ENCODE measurements at places on chromosomes 5 and 9. TPM values are rescaled to one million over a fixed set of nuclear protein-coding genes. Genes with fewer than 3 reads are reported as not detected.

DNA sequence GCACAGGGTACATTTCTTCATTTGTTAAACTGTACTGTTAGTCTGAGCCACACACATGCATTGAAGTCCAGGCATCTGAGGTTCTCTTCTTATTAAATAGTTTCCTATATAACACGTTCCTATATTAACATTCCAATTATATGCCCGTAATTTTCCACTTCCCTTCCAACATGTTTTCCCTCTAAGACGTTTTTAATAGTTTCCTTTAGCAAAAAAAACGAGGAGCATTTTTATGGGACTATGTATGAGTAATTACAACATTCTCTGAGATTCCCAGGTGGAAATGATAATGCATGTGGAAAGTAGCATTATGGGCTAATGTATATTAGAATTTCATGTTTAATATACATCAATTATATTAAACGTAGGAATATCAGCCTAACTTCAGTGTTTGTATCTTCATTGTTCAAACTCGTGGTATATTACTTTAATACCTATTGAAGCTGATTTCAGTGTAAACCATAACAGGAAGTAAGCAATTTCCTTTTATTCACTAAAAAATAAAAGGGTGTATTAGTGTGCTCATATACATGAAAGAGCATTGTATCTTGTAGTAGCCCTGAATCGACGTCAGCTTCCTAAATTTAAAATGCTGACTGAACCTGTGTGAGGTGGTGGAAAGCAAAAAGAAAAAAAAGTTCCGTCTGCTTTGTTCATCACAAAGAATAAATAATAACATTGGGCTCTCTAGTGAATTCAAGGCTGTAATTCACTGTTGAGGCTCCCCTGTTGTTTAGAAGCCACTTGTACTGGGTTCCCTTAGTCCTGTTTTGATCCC, 11.3 kb downstream of the SMARCA2 start:
- no peak overlapping the region for H3K4me3 ChIP-seq
- no peaks in the 10 kb centered on the region for H3K27me3 ChIP-seq
- H3K4me1 ChIP-seq, result peaks cover 94% of the 10 kb centered on the region
- H3K27ac ChIP-seq, result peak overlapping the region; percentile 70

DNA sequence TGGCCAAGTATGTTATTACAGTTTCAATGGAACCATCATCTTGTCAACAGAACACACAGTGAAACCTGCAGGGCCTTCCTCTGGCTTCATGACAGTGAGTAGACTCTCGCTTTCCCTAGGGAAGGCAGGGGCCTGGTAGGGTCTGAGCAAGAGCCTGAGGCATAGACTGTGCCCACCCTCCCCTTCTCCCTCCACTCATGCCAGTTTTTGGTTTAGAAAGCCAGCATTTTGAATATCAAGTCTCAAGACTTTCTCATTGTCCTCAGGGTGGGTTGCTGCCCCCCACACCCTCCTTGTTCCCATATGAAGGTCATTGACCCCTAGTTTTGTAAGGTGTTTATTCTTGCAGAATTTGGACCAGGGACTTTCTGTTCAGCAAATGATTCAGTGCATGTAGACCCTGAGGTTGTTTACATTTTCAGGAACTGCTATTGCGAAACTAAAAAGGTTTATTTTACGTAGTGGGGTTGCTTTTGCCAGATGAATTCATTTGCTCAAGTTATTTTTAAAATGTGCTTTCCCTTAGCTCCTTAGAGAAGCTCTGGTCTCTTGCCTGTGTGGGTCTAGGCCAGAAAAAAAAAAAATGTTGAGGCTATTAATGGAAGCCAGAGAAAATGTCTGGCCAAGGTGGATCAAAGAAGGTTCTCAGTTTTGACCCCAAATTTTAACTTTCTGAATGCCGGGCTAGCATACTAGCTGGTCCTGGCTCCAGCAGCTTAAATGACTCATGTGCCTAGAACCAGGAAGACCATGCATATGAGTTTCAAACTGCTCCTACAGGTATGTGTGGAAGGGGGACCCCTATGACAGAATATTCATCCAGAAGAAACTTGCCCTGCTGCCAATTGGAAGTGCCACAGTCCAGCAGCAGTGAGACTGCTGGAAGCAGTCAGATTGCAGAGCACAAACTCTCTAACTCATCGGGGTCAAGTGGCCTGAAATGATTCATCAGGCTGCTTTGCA, 10.1 kb upstream of the MOB3B start:
- H3K36me3 ChIP-seq, result peaks cover 3% of the 10 kb centered on the region
- peaks cover 2% of the 10 kb centered on the region for H3K4me1 ChIP-seq
- no peaks in the 10 kb centered on the region for H3K27me3 ChIP-seq
- no peak for DNase-seq
- H3K4me3 ChIP-seq, result no peak overlapping the region
- H3K27ac ChIP-seq, result no peak overlapping the region

DNA sequence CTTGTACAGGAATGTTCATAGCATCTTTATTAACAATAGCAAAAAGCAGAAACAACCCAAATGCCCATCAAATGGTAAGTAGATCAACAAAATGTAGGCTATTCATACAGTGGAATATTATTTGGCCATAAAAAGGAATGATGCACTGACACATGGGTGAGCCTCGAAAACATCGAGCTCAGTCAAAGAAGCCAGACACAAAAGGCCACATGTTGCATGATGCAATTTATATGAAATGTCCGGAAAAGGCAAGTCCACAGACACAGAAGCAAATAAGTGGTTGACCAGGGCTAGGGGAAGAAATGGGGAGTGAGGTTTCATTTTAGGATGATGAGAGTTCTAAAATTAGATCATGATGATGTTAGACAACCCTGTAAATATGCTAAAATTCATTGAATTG, 16.5 kb upstream of the SLC2A8 start:
- H3K36me3 ChIP-seq, result no peaks in the 10 kb centered on the region
- peaks cover 69% of the 10 kb centered on the region for H3K27me3 ChIP-seq
- no peak overlapping the region for H3K27ac ChIP-seq
- H3K4me3 ChIP-seq, result no peak overlapping the region

DNA sequence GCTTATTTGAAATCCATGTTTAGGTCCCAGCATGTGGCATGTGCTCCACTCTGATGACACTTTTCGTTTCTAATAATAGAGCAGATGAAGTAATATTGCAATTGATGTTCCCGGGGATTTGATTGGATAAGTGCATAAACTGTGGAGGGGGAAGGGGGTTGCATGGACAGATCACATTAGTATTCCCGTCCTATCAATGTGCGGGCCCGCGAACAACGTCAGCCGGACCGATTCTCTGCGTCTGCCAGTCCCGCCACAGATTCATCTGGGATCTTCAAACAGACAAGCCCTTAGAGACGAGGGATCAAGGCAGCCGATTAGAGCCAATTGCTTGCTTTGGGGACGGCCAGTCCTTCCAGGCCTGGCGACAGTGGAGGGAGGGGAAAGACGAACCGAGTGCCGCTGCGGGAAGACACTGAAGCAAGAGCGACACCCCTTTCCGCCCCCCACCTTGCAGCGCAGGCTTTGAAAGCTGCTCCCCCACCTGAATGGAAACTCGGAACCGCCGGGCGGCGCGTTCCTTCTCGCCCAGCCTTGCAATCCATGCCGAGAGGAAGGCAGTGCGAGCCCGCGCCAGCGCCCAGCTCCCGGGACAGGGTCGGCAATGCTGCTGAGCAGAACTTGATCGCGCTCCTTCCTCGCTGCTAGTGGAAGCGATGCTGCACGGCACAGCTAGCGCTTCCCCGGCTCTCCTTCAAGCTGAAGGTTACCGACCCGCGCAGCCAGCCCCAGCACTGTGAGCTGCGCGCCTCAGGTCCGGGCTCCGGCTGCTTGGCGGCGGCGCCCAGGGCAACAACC, at the start of gene RGS7BP:
Gene RGS7BP, plus strand, starts transcription at position 247 of the 798 bp plus-strand sequence. CDS start 610 bp downstream, outside the sequence.
- peaks cover 4% of the 10 kb centered on the region for H3K4me1 ChIP-seq
- H3K27me3 ChIP-seq, result peaks cover 44% of the 10 kb centered on the region
- no peak for DNase-seq
- no peaks in the 10 kb centered on the region for H3K36me3 ChIP-seq
- H3K4me3 ChIP-seq, result no peak within 1 kb of the TSS

- H3K4me3 ChIP-seq, result peak overlapping the region; percentile 20
- H3K4me1 ChIP-seq, result peaks cover 85% of the 10 kb centered on the region
- no peaks in the 10 kb centered on the region for H3K27me3 ChIP-seq
- peak overlapping the region; percentile 89 for H3K27ac ChIP-seq
- peaks cover 10% of the 10 kb centered on the region for H3K36me3 ChIP-seq
Observed at GRCh38 chr5:35785601-35786085, 71.0 kb upstream of the IL7R start.

DNA sequence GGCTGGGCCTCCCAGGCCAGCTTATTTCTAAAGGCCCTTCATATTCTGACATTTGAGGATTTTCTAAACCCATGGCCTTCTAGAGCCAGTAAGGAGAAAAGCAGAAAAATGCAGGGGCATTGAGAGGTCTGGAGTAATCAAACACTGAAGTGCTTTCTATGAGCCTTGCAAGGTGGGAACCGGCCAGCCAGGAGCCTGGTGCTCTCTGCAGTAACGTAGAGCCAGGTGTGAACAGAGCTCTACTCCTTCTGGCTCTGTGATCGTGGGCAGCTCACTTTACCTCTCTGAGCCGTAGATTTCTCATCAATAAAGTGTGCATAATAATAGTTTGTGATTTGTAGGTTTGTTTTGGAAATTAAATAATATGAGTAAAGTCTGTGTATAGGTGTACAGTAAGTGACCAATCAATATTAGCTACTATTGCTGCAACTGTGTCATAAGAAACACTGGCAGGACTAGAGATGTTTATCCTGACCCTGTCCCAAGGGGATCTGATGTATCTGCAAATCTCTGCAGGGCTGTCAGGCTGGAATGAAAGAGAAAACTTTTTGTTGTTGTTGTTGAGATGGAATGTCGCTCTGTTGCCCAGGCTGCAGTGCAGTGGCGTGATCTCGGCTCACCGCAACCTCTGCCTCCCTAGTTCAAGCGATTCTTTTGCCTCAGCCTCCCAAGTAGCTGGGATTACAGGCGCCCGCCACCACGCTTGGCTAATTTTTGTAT, 2.7 kb downstream of the SYNPO start:
- H3K4me3 ChIP-seq, result no peak overlapping the region
- H3K27me3 ChIP-seq, result no peaks in the 10 kb centered on the region
- H3K36me3 ChIP-seq, result no peaks in the 10 kb centered on the region
- no peak overlapping the region for H3K27ac ChIP-seq
- no peak for DNase-seq

- no peaks in the 10 kb centered on the region for H3K36me3 ChIP-seq
- H3K27ac ChIP-seq, result no peak overlapping the region
- no peaks in the 10 kb centered on the region for H3K27me3 ChIP-seq
- no peak overlapping the region for H3K4me3 ChIP-seq
- no peaks in the 10 kb centered on the region for H3K4me1 ChIP-seq
Observed at GRCh38 chr5:25334350-25334749, 689.6 kb upstream of the CDH10 start.

GRCh38 chr9:38372762-38373619, 19.5 kb upstream of the ALDH1B1 start:
- peaks cover 7% of the 10 kb centered on the region for H3K27me3 ChIP-seq
- H3K36me3 ChIP-seq, result no peaks in the 10 kb centered on the region
- no peaks in the 10 kb centered on the region for H3K4me1 ChIP-seq
- DNase-seq, result no peak

- no peak overlapping the region for H3K4me3 ChIP-seq
- DNase-seq, result no peak
- H3K27ac ChIP-seq, result no peak overlapping the region
- peaks cover 4% of the 10 kb centered on the region for H3K36me3 ChIP-seq
- peaks cover 23% of the 10 kb centered on the region for H3K4me1 ChIP-seq
Observed at GRCh38 chr5:40478766-40479165, 200.9 kb upstream of the PTGER4 start.

LECT2 gene
- not detected for total RNA-seq

Measured in activated CD4-positive, alpha-beta T cell treated with anti-CD3 and anti-CD28 coated beads, Interleukin-2, amount 10 ng/mL, durations not matched to agents 7 days and 5 days (primary cell).